ENCODE measurements at places on chromosomes 13 and 19.

DNA sequence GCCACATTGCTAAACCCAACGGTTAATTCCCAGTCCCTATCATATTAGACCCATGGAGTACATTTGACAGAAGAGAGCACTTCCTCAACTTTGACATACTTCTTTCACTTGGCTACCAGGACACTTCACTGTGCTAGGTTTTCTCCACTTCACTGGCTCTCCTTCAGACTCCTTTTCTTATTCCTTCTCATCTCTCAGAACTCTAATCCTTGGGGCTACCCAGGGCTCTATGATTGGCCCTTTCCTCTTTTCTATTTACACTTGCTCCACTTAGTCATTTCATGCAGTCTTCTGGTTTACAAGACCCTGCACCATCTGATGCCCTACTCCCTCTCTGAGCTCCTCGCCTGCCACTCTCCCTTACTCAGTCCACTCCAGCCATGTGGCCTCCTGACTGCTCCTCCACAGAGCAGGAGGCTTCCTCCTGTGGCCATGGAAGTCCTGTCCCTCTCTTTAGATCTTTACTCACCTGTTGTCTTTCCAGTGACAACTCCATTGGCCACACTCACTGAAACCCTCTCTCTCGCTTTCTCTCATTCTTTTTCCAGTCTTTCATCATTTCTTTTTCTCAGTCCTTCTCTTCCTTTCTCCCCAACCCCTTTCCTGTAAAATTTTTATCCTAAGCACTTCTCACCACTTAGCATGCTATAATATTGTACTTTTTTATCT, 90.4 kb downstream of the TBC1D4 start:
- no peak for DNase-seq

DNA sequence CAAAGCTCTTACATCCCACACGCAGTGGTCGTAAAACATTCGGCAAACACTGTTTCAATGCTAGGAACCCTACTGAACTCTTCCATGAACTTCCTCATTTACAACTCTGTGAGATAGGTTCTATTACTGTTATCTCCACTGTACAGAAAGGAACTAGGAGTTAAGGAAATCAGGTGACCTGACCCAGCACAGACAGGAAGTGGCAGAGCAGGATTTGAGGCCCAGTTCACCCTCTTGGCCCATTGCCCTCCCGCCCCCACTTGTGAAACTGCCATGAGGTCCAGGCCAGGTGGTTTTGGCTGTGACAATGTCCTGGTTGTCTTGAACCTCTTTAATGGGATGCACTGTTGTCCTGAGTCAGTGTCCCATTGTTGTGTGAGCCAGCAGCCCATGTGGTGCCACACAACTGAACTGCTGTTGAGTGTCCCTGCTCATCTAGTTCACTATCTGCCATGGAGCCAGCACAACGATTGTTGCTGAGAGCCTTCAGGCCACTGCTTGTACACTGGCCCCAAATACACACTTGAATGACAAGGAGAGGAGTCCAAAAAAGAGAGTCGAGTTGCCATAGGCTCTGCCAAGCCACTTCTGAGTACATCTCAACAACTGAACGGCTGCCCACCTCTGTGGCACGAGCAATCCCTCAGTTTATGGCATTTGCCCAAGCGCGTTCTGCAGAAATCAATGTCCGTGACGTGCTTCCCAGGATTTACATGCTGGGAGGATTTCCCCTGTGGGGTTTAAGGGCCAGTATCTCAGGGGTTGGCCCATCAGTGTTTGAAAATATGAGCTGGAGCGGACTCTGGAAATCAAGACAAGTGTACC, 484.6 kb downstream of the TSHZ3 start:
- no peak for DNase-seq

- no peak for DNase-seq
Observed at GRCh38 chr13:41467425-41467945, 10.1 kb downstream of the RGCC start.

DNA sequence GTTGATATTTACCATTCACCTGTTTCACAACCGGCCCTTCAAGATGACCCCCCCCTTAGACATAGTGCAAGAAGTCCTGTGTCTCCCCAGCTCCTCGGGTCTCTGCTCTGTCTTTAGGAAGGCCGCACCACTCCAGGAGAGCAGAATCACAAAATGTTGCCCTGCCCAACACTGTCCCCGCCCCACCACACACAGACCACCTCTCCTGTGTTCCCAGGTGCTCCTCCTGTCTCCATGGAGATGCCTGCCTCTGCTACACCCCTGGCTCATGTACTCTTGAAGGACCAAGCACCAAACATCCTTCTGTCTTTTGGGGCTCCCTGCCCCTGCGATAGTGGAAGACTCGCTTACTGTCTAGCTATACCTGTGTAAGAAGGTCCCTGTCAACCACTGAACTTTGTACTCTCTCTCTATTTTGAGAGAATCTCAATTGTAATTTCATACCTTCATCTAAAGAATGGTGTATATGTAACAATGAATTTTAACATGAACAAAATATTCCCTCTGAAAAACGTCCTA, 9.6 kb upstream of the TNFRSF19 start:
- no peak for DNase-seq

DNA sequence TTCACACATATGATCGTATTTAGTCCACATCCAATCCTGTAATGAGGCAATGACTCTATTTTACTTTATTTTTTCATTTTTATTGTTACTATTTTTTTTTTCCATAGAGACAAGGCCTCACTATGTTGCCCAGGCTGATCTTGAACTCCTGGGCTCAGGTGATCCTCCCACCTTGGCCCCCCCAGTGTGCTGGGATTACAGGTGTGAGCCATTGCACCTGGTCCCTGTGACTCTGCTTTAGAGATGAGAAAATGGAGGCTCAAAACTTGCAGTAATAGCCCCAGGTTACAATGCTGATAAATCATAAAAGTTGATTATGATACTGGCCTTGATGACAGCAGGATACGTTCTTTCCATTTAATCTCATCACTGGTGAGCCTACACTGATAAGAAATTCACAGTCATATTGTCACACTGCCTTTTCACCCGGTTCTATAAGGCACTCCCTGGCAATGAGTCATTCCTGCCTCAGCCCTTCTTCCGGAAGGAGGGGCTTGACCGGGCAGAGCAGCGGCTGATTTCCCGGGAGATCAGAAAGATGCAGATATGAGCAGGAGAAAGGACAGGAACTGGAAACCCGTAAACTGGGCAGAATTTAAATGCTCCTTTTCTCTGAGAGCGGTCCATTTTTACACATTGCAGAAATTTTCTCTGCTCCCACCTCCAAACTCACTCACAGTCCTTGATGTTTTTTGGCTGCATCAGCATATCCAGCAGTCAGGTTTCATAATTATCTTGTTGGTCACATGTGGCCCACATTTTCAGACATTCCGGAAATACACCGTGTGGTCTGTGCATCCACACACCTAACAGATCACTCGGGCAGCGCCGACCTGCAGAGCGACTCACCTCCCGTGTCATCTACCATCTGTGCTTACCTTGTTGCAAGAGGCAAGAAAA, 616.4 kb downstream of the EFNB2 start:
- DNase-seq = no peak

GRCh38 chr13:108120856-108121255, 94.5 kb downstream of the LIG4 start:
- DNase-seq = no peak

- no peak for DNase-seq
Observed at GRCh38 chr13:98570929-98571372, 6.0 kb downstream of the STK24 start.

- DNase-seq = no peak
Observed at GRCh38 chr13:85080691-85081090, 718.5 kb downstream of the SLITRK6 start.

DNA sequence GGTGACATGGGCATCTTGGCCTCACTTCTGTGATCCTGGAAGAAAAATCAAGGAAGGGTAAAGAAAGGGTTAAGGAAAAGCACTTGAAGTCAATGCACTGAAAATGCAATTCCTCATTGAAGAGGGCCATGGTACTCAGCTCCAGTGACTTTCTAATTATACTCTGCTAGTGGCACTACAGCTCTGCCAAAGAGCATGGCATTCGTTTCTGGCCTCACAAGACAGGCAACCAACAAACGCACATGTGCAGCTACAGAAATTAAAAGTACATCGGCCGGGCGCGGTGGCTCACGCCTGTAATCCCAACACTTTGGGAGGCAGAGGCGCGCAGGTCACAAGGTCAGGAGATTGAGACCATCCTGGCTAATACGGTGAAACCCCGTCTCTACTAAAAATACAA, 21.8 kb downstream of the SACS start:
- no peak for DNase-seq

DNA sequence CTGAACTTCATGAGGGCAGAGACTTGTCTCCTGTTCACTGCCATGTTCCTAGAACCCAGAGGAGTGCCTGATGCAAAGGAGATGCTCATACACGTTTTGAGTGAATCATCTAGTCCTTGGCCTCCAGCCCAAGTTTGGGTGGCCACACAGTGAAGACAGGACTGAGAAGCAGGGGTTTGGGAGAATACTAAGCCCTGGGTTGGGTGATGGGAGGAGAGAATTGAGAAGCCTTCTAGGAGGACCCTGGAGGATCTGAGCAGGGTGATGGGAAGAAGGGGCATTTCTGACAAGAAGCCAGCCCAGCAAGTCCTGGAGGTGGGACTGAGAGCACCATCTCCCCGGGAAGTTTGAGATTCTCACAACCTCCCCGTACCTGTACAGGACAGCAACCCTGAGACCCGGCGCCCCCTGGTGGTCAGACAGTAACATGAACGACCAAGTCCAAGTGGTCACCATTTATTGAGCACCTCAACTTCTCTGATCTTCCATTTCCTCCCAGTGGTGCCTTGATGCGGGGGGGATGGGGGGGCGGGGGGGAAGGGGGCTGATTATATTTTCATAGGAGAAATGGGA, 11.0 kb downstream of the CTU1 start:
- DNase-seq = no peak

GRCh38 chr19:7214324-7215089, 79.7 kb downstream of the INSR start:
- DNase-seq = no peak

DNA sequence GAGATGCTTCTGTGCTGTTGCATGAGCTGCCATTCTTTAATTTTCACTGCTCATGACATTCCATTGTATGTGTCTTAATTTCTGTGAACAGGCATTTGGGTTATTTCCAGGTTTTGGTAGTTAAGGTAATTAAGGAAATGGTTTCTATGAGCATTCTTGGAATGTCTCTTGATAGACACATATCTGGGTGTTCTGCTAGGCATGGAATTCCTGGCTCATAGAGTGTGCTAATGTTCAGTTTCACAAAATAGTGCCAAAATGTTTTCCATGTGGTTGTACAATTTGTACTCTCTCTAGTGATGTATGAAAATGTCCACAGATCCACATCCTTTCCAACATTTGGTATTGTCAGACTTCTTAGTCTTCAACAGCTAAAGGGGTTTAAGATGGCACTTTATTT, 680.9 kb upstream of the SGCG start:
- no peak for DNase-seq

DNA sequence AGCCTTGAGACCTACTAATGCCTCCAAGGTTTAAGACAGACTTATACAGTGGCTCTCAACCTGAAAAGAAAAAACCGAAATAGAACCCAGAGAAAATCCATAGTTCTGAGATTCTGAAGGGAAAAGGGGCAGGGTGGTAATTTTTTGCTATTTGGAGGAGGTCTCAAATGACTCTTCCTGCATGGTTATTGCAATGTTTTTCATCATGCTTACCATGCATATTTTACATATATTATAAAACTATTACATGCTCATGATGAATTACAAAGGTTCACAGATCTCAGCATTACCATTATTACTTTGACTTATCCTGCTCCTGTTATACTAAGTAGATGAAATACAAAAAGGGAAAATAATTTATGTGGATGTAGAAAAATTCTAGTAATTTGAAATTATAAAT, 47.6 kb downstream of the N4BP2L2 start:
- DNase-seq = no peak

- DNase-seq = no peak
Observed at GRCh38 chr19:28744014-28744413, 468.9 kb downstream of the UQCRFS1 start.

DNA sequence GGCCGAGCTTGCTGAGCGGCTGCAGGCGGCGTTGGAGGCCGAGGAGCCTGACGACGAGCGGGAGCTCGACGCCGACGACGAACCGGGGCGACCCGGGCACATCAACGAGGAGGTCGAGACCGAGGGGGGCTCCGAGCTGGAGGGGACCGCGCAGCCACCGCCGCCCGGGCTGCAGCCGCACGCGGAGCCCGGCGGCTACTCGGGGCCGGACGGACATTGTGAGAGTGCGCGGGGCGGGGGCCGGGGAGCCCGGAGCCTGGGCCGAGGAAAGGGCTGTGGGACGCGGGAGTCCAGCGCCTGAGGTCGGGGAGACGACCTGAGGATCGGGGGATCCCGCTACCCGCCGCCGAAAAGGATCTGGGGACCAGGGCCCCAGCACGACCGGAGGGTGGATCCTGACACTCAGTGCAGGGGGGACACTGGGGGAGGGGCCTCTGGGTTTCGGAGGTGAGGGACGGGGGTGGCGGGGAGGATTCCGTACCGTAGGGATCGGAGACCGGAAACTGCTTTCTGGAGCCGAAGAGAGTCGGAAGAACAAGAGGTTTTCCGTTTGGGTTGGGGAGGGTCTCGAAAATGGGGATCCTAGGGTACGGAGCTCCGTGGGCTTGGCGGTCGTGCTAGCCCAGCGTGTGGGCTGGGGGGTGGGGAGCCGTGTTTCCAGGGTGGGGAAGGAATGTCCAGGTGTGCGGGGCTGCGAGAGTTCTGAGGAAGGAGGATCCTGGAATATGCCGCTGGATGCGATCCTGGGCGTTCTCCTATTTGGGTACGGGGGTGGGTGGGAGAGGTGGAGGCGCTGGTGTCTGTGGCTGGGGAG, 616 bp downstream of the HNRNPUL1 start:
- no peak for DNase-seq

DNA sequence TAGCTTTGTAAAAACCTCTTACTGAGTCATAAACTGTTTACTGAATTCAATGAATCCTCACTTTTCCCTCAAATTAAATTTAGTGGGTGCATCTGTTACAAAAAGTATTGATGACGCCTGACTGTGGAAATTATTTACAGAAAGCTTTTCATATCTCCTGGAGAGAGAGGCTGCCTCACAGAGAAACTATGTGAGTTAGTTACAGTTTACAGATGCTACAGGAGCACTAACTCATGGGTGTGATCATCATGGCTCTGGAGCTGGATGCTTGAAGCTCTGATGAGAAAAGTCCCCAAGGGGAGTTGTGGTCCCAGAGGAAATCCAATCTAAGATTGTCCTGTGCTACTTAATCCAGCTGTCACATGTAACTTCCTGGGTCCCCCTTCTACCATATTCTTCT, 590.8 kb downstream of the LMO7 start:
- no peak for DNase-seq

- DNase-seq = no peak
Observed at GRCh38 chr13:113272031-113272430, 25.0 kb upstream of the LAMP1 start.

DNA sequence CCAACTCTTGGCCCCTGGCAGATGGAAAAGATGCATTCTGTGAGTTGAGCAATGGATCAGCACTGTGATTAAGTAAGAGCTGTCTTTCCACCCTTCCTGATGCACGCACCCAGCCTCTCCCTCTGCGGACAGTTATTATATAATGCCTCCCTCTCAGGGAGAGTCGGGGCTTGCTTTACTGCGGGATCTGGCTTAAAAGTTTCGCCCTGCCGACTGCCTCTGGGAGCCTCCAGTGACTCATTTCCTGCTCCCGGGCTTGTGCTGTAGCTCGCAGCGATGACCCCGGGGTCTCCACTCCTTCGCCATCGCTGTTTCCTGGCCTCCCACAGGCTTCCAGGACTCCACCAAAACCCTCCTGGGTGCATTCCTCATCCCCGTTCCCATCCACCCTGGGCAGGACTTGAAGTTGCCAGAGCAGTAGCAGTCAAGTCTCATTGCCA, 107.4 kb upstream of the SLC7A1 start:
- no peak for DNase-seq

GRCh38 chr19:6736169-6736916, 1.0 kb downstream of the GPR108 start:
- no peak for DNase-seq

Measured in amygdala (tissue), 56 donors.